ENCODE measurements at places on chromosomes 3 and 15.

- no peak for DNase-seq
Observed at GRCh38 chr15:32843219-32843815, 125.5 kb downstream of the GREM1 start.

DNA sequence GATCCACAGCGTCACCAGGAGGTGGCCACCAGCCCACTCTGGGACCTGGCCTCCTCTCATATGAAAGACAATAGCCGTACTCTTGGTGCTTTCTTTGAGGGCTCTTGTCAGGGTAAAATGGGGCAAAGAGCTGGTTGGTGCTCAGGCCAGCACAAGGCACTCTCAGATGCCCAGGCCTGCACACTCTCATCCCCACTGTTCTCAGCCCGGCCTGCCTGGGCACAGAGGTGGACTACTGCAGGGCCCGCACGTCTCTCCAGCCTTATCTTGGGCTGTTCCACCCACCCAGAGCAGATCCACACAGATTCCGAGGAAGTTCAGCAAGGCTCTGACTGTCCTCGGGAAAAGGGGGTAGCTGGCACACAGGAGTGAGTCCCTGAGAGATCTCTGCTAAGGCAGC, 122.8 kb upstream of the PRR20G start:
- no peak for DNase-seq

GRCh38 chr3:138114431-138114918, 933 bp downstream of the DZIP1L start:
- DNase-seq = no peak

- no peak for DNase-seq
Observed at GRCh38 chr3:134104031-134104430, 74.3 kb upstream of the SLCO2A1 start.

DNA sequence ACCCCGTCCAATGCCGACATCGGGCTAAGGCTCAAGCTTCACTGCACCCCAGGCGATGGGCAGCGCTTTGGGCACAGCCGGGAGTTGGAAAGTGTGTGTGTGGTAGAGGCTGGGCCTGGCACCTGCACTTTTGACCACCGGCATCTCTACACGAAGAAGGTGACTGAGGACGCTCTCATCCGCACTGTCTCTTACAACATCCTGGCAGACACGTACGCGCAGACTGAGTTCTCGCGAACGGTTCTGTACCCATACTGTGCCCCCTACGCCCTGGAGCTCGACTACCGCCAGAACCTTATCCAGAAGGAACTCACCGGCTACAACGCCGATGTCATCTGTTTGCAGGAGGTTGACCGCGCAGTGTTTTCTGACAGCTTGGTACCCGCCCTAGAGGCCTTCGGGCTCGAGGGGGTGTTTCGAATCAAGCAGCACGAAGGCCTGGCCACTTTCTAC, 1.0 kb downstream of the PDE12 start:
- no peak for DNase-seq

GRCh38 chr3:177340243-177340830, 143.1 kb upstream of the TBL1XR1 start:
- DNase-seq = no peak

- DNase-seq = no peak
Observed at GRCh38 chr3:179418610-179419009, 32.7 kb downstream of the GNB4 start.

GRCh38 chr15:61404567-61404966, 175.5 kb upstream of the RORA start:
- no peak for DNase-seq

GRCh38 chr3:145696011-145696410, 465.0 kb downstream of the PLOD2 start:
- no peak for DNase-seq

DNA sequence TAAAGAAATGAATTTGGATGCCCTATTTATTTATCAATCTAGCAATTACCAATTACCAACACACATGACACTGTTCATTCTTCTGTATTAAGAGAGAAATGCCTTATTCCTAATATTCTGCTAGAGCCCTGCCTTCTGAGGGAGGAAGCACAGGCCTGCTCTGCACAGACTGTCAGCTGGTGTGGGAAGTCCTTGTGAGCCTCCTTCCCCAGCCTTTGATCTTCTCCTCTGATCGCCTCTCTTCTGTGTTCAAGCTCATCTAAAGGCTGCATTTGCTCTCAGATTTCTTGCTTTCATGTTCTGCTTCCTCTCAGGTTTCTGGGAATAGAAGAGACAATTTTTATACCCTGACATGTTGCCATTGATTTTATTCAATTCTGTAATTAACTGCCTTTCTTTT, 290.6 kb upstream of the UMPS start:
- no peak for DNase-seq

GRCh38 chr3:57848177-57848738, 92.1 kb downstream of the SLMAP start:
- DNase-seq = no peak

- DNase-seq = no peak
Observed at GRCh38 chr15:66692808-66693596, 9.0 kb upstream of the SMAD6 start.

- DNase-seq = no peak
Observed at GRCh38 chr15:83587091-83587490, 66.8 kb upstream of the ADAMTSL3 start.

DNA sequence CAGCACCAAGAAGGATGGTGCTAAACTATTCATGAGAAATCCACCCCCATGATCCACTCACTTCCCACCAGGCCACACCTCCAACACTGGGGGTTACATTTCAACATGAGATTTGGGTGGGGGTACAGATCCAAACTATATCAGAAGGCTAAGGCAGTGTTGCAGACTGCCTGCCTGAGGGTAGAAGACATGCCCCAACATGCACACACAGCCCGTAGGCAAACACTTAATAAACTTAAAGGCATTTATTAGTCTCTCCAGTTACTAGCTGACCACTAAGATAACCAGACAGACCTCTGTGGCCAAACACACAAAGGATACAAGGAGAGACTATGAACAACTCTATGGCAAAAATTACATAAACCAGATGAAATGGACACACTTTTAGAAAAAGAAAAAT, 10.2 kb downstream of the FAM162A start:
- DNase-seq = no peak
